ENCODE measurements at places on chromosomes 12 and 14. TPM values are rescaled to one million over a fixed set of nuclear protein-coding genes. Genes with fewer than 3 reads are reported as not detected.

The PTGES3 gene
- 441 TPM for total RNA-seq

The CLMN gene
- total RNA-seq: 0.09 TPM

The GLIPR1L1 gene
- total RNA-seq: not detected

The KLRC1 gene
- not detected for total RNA-seq

The SSTR1 gene
- total RNA-seq: not detected

The MIPOL1 gene
- total RNA-seq: 14.9 TPM

The TAS2R13 gene
- 0.44 TPM for total RNA-seq

DNA sequence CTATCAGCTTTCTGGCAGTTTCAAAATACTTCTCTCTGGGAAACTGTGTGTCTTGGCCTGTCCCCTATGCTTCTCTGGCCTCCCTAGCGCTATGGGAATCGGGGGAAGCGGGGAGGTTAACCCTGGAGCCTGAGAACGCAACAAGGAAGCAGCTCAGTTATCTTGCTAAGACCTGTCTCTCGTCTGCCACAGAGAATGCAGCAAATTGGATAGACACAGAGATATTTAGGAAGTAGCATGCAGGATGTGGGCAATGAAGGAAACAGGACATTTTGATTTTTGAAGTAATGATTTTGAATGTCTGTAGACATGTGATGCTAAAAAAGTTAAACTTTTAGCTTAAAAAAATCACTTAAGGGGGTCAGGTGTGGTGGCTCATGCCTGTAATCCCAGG is 6.6 kb upstream of the CALCOCO1 start:
- H3K4me1 ChIP-seq: no peaks in the 10 kb centered on the region
- peaks cover 36% of the 10 kb centered on the region for H3K27me3 ChIP-seq
- no peak overlapping the region for H3K27ac ChIP-seq

DNA sequence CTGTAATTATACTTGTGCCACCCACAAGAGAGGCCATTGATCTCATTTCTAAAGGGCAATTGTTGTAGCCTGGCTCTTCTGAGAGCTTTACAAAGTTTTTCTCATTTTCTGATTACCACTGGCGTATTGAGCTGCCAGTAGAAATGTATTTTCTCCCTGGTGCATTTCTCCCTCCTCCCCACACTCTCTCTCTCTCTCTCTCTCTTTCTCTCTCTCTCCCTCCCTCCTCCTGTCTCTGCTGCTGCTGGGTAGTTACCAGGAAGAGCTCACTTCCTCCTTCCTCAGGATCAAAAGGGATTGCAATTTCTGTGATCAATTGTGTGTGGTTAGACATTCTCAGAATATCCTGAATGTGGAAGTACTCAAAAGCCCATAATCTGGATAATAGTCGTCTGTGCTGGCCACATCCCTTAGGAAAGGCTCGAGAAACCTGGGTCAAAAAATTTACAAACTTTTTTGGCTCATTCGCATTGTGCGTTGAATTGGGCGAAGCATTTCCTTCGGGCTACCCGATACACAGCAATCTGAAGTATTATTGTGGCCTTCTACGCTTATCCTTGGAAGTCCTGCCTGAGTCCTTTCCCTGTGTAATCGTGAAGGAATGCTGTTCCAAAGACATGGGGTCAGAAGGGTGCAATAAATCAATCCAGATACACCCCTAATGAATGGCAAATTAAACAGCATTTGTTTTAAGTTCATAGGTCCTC is 254.8 kb downstream of the MSRB3 start:
- H3K27me3 ChIP-seq: no peaks in the 10 kb centered on the region
- no peak overlapping the region for H3K27ac ChIP-seq
- H3K4me3 ChIP-seq: no peak overlapping the region
- no peaks in the 10 kb centered on the region for H3K36me3 ChIP-seq
- no peak for DNase-seq

DNA sequence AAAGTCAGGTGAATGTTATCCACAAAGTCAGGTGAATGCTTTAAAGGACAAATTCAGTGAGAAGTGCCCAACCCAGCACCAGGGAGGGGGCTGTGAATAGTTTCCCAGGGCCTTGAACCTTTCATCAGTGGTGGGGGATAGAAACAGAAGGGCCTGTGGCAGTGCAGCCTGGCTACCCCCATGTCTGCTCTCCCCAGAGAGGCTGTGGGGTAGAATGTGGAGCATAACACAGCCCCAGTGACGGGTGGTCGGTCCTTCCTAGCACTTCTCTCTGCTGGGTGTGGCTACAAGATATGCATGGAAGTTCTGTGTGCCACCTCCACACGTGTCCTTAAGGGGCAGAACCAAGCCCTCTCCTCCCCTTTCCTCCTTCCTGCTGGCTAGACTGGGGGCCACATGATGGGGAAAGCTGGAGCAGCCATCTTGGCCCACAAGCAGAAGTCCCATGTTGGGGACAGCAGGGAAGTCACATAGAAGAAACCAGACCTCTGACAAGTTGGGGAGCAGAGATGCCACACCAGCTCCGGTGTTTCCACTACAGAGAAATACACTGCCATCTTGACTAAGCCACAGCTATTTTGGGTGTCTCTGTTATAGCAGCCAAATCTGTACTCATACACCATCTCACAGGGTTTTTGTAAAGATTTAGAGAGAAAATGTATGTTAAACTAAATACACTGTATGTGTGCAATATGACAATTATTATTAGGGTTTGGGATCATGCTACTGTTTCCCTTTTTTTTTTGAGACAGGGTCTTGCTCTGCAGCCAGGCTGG is 17.0 kb downstream of the RITA1 start:
- H3K27ac ChIP-seq: no peak overlapping the region
- no peak overlapping the region for H3K4me3 ChIP-seq
- no peaks in the 10 kb centered on the region for H3K27me3 ChIP-seq
- peaks cover 13% of the 10 kb centered on the region for H3K4me1 ChIP-seq
- no peak for DNase-seq

DNA sequence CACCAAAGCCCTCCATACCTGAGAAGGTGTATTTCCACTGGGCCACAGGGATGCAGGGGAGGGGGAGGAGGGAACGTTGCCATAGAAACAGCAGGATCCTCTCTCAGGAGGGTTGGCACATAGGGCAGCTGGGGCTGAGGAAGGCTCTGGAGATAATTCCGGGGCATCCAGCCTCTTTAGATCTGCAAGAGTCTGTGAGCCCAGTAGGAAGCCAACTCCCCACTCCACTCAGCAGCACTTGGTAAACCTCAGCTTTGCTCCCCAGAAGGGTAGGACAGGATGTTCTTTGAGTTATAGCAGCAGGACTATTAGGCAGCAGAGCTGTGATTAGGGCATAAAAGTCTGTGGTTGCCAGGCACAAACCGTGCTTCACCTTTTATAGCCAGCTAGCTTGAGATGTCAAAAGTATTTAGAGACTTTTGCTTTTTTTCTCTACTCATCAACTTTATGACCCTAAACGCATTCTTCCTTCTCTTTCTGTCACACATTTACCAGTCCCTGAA is 7.8 kb upstream of the PLEKHG3 start:
- no peak overlapping the region for H3K27ac ChIP-seq
- H3K4me3 ChIP-seq: no peak overlapping the region
- no peaks in the 10 kb centered on the region for H3K36me3 ChIP-seq
- no peaks in the 10 kb centered on the region for H3K4me1 ChIP-seq
- DNase-seq: no peak
- H3K27me3 ChIP-seq: peaks cover under 1% of the 10 kb centered on the region

DNA sequence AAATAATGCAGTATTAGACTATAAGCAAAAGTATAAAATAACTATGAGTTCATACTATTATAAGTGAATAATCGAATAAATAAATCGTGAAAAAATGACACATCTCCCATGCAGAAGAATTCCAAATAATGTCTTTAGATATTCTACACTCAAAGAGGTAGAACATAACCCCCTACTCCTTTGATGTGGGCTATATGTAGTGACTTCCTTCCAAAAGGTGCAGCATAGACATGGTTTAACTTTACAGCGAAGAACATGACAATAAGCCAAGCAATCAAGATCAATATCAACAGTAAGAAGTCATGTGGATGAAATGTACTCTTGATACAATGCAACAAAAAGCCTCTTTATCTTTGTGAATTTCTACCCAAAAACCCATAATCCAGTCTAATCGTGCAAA is 46.0 kb upstream of the HIF1A start:
- H3K27me3 ChIP-seq: no peaks in the 10 kb centered on the region
- no peak overlapping the region for H3K27ac ChIP-seq
- DNase-seq: no peak

DNA sequence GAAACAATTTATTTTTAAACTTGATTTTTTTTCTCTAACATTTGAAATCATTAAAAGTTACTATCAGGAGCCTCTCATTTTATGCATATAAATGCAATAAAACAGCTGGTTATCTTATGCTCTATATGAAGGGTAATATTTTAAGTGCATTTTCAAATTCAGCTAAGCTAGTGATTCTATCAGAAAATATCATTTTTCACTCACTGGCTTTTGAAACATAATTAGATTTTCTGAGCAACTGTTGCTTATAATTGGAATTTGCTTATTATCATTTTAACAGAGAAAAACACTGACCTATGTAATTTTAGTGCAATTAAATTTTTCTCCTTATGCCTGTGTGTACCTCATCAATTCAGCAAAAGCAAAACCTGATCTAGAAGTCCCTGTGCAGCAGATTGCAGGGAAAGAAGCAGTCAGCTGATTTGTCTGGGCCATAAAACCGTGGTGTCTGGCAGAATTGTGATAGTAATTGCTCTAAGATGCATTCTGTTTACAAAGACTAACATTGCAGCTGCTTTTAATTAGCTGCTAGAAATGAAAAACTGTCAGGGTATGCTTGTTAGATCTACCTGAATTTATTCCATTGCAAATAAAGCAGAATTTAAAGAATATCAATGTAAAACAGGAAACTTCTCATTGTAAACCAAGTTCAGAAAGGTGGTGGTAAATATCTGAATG is 75.0 kb downstream of the BICD1 start:
- no peaks in the 10 kb centered on the region for H3K4me1 ChIP-seq
- H3K4me3 ChIP-seq: no peak overlapping the region
- H3K27ac ChIP-seq: no peak overlapping the region
- DNase-seq: no peak
- no peaks in the 10 kb centered on the region for H3K27me3 ChIP-seq

DNA sequence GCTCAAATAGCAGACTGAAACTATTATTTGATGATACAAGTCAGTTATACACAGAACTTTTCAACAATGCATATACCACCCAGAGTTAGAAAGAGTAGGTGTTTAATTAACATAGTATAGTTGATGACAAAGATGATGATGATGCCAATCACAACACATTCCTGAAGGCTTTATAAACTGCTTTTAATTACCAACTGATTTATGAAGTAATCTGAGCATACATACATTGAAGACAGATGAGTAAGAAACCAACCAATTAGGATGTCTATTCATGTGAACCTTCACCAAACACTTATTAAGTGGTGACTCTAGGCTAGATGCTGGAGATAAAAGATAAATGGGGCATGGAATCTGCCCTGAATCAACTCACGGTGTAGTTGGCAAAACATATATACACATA is 600.9 kb upstream of the FLRT2 start:
- H3K4me1 ChIP-seq: no peaks in the 10 kb centered on the region
- H3K27me3 ChIP-seq: no peaks in the 10 kb centered on the region
- DNase-seq: no peak
- no peaks in the 10 kb centered on the region for H3K36me3 ChIP-seq
- H3K27ac ChIP-seq: no peak overlapping the region

- peak overlapping the region; percentile 45 for H3K27ac ChIP-seq
- no peaks in the 10 kb centered on the region for H3K27me3 ChIP-seq
- H3K4me1 ChIP-seq: no peaks in the 10 kb centered on the region
- H3K36me3 ChIP-seq: no peaks in the 10 kb centered on the region
- no peak overlapping the region for H3K4me3 ChIP-seq
These were observed 157.5 kb downstream of the TMTC3 start for GRCh38 chr12:88299567-88300101.

- no peaks in the 10 kb centered on the region for H3K36me3 ChIP-seq
- DNase-seq: no peak
- no peak overlapping the region for H3K27ac ChIP-seq
- H3K4me1 ChIP-seq: no peaks in the 10 kb centered on the region
- H3K4me3 ChIP-seq: no peak overlapping the region
These were observed 80.8 kb downstream of the SLC35F4 start for GRCh38 chr14:57785058-57785457.

DNA sequence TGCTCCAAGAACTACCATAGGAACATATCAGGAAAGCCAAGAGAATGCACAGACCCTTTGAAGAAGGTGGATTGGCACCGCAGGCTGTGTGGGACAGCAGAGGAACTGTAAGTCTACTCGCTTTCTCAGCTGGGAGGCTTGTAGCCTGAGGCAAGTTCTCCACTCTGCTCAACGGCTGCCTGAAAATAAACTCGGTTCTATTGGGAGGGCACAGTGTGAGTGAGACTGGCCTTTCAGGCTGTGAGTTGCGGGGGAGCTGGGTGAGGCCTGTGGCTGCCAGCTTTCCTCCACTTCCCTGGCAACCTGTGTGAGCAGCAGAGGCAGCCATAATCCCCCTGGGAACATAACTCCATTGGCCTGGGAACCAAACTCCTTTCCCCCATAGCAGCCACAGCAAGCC is 132.1 kb downstream of the ANKS1B start:
- no peaks in the 10 kb centered on the region for H3K27me3 ChIP-seq
- H3K4me1 ChIP-seq: no peaks in the 10 kb centered on the region
